ENCODE measurements at places on chromosomes 4 and X.

DNA sequence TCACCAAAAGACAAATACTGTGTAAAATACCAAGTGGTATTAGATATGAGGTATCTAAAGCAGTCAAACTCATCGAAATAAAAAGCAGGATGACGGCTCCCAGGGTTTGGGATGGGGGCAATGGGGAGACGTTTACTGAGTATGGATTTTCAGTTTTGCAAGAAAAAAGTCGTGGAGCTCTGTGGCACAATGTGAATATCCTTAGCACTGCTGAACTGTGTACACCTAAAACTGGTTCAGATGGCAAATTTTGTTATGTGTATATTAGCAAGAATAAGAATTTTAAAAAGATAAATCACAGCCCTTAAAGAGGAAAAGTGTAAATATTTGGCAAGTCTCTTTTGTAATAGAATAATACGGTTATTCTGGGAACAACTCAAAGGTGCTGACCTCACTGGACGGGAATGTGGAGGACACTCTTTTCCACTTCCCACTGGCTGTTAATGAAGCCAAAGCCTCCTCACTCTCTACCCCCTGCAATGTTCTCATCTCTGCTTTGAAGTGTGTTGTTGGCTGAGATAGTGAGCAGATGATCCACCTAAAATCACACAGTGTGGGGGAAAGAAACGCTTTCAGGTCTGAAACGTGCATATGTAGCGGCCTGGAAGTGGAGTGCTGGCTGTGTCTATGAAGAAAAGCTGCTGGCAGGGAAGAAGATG, 49.2 kb downstream of the SEL1L3 start:
- DNase-seq = no peak

GRCh38 chr4:79977131-79977840, 95.7 kb downstream of the ANTXR2 start:
- DNase-seq = no peak

GRCh38 chrX:63754136-63754859, 30.7 kb downstream of the ARHGEF9 start:
- no peak for DNase-seq

GRCh38 chr4:64405761-64406160, 3.5 kb downstream of the TECRL start:
- DNase-seq = no peak

DNA sequence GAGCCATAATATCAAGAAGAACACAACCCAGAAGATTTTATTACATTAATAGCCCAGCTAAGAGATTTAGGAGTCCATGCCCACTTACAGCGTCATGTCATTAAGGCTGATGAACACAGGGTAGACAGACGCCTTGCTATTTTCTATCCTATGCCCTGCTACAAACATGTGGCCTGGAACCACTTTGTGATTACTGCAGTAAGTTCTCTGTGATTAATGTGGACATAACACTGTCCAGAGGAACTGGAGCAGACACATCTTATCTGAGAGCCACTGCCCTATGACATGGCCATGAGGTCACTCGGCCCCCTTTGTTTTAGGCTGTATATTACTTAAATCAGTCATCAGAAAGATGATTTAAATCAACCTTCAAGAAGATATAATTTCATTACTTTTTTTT, 211.7 kb downstream of the MAML3 start:
- DNase-seq = no peak

GRCh38 chr4:120718979-120719566, 203.5 kb downstream of the PRDM5 start:
- peak; percentile 8 for DNase-seq

GRCh38 chr4:2125831-2126230, 66.7 kb downstream of the NAT8L start:
- DNase-seq = no peak

DNA sequence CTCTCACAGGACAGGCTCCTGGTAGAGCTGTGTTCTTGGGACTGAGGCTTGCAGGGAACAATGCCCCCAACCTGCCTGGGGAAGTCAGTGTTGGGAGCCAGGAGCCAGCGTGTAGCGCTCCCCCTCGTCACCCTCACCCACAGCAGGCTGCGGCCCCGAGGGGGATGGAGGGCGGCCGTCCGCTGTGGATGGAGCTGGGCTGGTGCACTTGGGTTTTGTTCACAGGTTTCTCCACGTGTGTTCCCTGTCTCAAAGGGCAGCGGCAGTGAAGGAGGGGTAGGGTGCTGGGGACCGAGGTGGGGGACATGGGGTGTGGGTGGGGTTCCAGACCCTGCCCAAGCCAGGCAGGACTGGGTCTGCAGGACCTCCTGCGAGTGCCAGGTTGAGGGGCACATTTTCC, 69.1 kb downstream of the RGS12 start:
- DNase-seq = no peak

Data from GM20000 (cell line).